Lung (tissue), 17 donors: ENCODE measurements at places on chromosomes 4 and X.

DNA sequence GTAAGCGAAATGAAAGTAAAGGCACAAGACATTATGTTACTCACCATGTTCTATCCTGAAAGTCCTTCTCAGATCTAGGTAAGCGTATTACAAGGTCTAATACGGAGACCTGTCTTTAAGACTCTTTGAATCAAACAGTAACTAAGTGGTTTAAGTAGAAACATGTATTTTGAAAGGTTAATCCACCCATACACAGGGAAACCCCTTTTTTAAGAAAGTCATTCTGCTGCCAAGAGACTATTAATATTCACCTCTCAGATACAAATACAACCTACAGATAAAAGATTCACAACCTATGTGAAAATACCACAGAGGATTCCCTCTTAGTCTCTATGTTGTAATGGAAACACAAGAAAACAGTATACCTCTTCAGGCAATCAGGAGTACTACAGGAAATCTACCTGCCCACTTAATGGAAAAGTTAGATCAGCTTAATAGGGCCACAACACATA is 63.2 kb upstream of the TNIP3 start:
- no peak for DNase-seq

GRCh38 chr4:34432706-34433105 is 1811.6 kb downstream of the ARAP2 start:
- no peak for DNase-seq

- no peak for DNase-seq
Measured at GRCh38 chrX:129717892-129718291, 20.9 kb upstream of the XPNPEP2 start.

DNA sequence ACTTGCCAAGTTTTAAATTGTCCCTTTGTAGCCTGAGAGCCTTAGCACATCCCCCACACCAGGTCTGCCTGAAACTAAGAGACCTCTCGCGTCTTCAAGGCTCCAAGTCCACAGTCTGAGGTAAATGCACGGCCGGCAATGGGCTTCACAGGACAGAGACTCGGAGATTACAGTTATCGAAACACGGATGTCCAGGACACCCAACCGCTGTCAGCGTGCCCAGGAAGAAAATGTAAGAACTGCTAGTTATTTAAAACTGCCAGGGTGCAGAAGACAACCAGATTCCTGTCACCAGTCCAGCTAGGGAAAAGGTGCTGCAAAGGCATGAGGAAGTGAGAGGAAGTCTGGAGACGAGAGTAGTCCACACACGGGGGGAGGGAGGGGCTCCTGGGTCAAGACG is 28.9 kb downstream of the ZNF827 start:
- DNase-seq: no peak

GRCh38 chr4:74447636-74448233 is 2.8 kb downstream of the AREG start:
- no peak for DNase-seq

DNA sequence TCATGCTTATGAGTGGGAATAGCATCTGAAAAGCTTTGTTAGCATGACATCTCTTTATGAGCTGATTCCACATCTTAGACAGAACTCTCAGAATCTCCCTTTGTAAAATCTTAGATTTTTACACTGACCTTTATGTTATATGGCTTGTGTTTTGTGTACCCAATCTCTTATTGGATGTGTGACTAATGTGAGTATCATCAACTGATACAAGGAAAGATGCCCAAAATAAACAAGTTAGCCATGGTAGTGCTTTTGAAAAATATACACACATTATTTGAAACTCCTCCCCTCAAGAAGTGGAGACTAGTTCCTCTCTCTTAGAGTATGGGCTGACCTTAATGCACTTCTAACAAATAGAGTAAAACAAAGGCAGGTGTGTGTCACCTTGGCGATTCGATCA is 160.1 kb upstream of the NRK start:
- DNase-seq: no peak

DNA sequence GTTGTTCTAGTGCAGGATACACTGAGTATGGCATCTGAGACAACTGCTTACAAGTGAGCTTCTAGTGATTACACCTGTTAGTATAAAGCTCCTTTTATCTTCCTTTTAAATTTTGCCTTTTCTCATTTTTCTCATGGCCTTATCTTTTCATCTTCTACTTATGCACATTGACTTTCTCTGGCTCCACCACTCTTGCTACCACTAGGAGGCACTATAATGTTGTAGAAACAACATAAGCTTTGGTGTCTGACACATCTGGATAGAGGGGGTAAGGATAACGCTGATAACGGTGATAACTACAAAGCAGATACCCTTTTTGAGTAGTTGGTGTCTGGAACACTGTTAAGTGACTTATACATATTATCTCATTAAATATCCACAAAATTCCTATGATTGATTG is 187.4 kb upstream of the TEX13C start:
- no peak for DNase-seq

DNA sequence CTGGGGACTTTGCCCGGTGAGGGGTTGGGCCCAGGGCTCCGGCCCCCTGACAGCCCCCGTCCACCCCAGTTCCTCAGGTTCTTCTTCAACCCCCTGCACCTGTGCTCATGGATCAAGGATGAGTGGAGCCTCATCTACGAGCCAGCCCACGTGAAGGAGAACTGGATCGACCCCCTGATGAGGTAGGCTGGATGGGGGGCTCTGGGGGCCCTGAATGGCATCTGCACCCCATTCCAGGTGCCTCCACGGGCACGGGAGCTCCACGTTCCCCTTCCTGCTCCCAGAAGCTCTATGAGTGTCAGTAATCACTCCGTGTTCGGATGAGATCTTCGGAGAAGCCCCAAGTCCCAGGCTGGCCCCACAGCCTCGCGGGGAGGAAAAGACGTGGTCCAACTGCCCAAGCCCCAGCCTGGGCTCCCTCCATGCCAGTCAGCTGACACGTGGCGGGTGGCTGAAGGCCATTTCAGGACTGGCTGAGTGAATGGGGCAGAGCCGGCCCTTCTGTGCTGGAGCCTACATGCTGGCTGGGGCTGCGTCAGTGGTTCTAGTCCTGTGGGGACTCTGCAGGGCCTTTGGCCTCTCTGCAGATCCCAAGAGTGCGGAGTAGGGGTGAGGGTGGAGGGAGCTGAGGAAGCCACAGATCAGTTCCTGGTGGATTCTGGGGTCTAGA is 24.4 kb downstream of the CFAP99 start:
- no peak for DNase-seq

DNA sequence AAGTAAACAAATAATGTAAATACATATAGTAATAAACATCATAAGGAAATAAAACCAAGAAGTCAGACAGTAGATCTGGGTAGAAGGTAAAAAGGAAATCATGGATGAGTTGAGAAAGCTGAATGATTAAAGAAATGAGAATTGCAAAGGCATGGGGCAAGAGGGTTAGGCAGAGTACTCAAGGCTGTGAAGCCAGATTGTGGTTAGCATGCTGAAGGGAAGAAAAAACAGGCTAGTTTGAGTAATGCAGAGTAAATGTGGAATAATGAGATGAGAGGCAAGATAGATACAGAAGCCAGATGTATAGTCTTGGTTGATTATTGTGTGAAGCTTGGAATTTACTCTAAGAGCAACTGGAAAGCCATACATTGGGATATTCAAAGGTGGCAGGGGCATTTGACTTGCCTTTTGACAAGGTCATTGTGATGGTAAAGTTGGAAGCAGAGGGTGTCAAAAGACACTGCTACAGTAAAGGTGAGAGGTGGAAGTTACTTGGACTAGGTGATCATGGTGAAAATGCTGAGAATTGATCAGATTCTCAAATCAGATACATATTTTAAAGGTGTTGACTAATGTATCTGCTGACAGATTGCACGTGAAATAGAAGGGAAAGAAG is 307.0 kb downstream of the FSTL5 start:
- DNase-seq: no peak

DNA sequence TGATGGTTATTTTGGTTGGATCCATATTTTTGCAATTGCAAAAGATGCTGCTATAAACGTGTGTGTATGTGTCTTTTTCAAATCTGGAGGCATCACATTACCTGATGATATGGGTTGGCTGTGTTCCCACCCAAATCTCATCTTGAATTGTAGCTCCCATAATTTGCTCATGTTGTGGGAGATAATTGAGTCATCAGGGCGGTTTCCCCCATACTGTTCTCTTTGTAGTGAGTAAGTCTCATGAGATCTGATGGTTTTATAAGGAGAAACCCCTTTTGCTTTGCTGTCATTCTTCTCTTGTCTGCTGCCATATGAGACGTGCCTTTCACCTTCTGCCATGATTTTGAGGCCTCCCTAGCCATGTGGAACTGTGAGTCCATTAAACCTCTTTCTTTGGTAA is 33.4 kb downstream of the APOOL start:
- no peak for DNase-seq

- DNase-seq: peak; percentile 93
Measured at GRCh38 chrX:65601530-65602220, 65.8 kb upstream of the MSN start.
